Progenitor cell of endocrine pancreas (in vitro differentiated cells): ENCODE measurements at places on chromosomes 11 and 22.

DNA sequence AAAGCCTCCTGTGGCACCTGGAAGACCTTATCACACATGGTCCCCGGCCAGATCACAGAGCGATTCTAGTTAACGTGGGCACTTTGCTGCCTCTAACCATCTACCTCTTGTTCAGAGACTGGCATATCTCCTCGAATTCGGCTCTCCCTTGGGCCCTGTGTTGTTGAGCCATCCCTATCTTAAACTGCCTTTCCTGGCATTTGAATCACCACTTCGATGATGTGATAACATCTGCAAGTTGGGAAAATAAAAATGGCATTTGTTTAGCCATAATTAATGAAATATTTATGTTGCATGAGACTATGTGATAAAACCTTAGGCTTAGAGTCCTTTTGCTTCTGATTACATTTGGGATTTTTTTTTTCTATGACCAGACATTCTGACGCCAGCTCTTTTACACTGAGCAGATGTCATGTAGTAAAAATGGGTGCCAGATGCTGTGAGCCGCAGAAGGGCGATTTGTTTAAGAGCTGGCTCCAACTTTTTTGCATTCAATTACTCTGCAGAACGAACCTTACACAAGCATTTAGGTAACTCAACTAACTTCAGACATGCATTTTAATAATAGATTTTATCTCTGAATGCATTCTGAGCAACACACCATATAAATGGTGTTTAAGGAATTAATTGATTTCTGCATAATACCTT, 58.5 kb upstream of the PARVA start:
- DNase-seq, result no peak

DNA sequence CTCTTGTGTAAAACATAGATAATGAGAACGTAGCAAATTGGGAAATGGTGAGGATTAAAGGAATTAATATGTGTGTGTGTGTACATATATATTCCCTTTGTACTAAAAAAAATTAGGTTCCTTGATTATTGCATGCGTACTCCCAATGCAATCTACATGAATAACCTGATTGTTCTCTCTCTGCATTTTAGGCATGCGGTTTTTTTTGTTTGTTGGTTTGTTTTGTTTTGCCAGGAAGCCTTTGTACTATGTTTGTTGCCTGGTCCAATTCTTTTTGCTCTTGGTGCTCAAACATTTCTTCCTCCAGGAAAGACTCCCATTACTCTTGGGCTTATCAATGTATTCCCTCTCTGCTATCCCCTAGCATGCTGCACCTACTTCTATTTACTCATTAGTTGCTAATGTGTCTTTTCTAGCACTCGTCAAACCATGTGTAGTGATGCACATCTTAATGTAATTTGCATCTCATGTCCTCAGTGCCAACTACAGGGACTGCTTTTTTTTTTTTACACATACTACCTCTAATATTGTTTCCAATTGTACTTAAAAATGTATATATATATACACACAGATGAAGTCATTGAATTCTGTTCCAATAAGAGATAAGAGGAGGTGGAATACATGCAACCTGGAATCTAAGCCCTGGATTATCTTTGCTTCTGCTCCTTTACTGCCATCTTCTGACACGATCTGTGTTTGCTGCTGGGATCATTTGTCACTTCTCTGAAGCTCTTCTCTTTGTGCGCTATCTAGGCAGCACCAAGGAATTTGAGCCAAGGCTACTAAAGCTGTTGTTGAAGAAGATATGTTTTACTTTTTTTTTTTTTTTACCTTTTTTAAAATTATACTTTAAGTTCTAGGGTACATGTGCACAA, 197.2 kb upstream of the ANO3 start:
- DNase-seq, result no peak

GRCh38 chr11:2799881-2800654, 85.5 kb downstream of the CDKN1C start:
- DNase-seq, result peak; percentile 8

GRCh38 chr11:131867457-131868257, 497.2 kb downstream of the NTM start:
- peak; percentile 62 for DNase-seq

DNA sequence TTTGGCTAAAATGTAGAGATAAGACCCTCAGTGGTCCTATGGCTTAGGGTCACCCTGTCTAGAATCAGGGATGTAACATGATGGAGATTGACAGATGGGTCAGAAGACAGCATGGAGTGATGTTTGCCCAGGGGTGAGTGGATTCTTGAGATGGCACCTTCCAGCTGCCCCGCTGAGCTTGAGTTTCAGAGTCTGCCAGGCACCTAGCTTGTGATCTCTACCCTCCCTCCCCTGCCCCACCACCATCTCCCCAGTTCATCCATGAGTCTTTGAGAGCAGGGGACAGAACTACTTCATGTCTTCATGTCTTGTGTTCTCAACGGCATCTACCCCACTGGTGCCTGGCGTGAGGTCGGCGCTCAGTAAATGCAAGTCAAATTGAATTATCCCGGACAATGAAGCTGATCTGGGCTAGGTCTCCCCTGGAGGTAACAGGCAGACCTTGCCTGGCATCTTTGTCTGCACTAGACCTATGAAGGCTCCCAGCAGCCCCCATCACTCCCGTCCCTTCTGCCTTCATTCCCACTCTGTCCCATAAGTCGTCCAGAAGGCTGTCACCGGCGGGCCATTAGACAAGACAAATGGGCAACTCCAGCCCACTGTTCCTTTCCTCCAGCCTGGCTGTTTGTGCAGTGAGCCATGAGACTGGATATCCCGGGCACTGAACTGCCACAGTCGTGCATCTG, 239.2 kb upstream of the TBCEL start:
- DNase-seq, result no peak

GRCh38 chr11:132244846-132245245, 874.4 kb downstream of the NTM start:
- no peak for DNase-seq

GRCh38 chr11:118705111-118705741, 25.8 kb upstream of the TREH start:
- DNase-seq, result no peak

DNA sequence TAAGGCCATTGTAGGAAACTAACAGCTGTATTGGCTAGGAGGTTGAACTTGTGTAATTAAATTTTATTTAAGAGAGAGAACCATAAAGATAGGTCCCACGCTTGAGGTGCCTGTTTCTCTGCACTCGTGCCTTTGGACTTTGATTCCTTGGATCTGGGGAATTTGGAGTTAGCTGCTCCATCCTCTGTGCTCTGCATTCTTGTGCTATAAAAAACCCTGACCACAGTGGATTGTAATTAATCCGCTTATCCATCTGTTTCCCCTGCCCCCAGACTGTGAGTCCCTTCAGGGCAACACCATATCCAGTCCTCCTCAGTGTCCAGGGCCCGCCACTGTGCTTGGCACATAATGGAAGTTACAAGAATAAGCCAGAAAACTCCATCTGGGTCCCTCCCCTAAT, 169.8 kb downstream of the SPON1 start:
- no peak for DNase-seq

- no peak for DNase-seq
Measured at GRCh38 chr11:10019906-10020682, 273.9 kb downstream of the SBF2 start.

GRCh38 chr11:47976931-47977330, 3.4 kb upstream of the PTPRJ start:
- no peak for DNase-seq

DNA sequence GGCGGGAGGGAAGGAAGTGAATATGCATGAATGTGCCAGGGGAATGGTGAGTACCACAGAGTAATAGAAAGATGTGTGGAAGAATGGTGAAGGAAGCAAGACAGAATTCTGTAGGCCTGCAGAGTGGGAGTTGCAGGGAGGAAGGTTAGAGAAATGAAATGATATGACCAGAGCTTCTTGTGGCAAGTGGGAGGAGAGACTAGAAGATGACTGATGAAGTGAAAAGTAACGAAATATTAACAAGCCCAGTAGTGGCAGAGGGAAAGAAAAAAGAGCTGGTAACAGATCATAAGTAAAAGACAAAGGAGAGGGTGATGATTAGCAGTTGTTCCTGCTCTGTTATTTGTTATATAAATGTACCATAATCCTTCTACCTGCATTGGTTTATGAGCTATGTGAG, 1.0 kb upstream of the ALKBH8 start:
- no peak for DNase-seq

GRCh38 chr11:44130751-44131150, 35.3 kb downstream of the EXT2 start:
- DNase-seq, result no peak

DNA sequence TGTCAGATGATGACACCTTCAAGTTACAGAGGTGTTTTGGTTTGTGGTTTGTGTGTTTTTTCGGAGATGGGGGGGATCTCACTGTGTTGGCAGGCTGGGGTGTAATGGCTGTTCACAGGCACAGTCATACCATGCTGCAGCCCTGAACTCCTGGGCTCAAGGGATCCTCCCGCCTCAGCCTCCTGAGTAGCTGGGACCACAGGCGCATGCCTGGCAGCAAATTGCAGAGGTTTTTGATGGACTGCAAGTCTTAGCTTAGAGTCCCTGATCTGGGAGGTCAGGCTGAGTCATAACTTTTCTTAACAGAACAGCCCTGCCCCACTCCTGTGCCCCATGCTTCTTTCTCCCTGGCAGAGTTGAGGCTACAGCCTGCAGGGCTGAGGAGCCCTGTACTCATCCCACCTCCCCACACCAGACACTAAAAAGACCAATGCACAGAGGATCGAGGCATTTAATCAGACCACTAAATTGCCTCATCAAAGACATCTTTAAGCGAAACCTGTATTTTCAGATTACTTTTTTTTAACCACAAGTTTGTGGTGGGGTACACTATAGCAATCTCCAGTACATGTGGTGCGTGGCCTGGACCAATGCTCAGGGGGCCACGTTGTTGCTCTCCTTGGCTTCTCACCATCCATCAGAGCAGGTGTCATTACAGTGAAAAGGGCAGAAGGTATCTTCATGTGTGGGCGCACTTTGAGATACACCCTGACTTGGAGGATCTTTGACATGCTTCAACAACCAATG, 17.1 kb upstream of the ADORA2A start:
- DNase-seq, result no peak

DNA sequence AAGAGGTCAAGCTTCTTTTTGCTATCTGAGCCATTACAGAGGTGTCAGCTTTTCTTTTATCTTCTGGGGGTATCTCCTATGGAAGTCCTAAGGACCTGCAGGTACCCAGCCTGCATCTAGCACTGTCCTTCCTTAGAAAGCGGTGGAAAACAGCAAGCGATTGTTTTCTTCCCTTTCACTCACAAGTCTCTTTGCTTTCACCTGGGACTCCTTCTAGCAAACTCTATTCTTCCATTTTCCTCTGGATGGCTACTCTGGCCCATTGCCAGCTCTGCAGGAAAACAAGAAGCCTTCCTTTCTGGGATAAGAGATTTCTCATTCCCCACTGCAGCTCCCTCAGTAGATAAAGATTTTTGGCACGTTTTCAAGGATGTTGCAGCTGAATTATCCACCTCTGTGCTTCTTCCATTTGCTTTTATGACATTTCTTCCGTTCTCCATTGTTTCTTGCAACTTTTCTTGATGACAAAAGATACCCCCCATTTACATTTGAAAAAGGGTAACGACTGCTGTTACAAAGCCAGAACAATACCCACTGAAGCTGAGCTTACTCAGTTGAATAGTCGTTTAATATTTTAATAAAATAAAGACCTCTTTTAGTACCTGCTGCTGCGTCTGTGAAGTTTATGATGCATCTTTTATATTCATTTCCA, 40.2 kb upstream of the BDNF start:
- DNase-seq, result no peak

DNA sequence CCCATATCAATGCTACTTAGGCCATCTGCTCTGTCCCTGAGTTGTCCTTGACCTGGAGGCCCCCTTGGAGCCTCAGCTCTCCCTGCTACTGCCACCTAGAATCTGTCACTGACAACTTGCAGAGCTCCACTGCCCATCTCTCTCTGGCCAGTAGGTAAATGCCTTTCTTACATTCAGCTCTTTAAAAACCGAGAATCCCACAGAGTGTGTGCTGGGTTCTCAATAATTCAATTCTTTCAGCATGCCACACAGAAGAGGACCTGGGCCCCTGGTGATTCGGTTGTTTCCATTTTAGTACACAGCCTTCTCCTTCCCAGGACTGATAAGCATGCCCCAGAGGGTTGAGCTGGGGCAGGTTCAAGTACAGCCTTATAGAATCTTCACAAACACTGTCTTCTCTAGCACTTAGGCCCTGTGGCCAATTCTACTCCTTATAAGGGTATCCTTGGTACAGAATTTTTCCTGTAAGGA, 22.0 kb upstream of the IPO7 start:
- no peak for DNase-seq

DNA sequence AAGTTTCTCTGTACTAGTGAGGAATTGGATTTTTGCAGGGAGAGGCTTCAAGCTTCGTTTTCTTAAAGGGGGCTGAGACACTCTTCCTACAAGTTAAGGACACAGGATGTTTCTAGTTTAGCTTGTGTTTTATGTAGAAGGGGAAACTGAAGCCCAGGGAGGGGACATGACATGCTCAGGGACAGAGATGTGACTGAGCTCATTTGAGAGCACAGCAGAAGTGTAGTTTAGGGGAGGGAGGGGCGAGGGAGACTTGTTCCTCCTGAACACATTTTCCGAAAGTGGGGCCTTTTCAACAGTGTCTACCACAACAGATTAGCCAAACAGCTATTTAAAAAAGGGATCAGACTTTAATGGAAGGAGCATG, 148.1 kb downstream of the FBXO7 start:
- no peak for DNase-seq

DNA sequence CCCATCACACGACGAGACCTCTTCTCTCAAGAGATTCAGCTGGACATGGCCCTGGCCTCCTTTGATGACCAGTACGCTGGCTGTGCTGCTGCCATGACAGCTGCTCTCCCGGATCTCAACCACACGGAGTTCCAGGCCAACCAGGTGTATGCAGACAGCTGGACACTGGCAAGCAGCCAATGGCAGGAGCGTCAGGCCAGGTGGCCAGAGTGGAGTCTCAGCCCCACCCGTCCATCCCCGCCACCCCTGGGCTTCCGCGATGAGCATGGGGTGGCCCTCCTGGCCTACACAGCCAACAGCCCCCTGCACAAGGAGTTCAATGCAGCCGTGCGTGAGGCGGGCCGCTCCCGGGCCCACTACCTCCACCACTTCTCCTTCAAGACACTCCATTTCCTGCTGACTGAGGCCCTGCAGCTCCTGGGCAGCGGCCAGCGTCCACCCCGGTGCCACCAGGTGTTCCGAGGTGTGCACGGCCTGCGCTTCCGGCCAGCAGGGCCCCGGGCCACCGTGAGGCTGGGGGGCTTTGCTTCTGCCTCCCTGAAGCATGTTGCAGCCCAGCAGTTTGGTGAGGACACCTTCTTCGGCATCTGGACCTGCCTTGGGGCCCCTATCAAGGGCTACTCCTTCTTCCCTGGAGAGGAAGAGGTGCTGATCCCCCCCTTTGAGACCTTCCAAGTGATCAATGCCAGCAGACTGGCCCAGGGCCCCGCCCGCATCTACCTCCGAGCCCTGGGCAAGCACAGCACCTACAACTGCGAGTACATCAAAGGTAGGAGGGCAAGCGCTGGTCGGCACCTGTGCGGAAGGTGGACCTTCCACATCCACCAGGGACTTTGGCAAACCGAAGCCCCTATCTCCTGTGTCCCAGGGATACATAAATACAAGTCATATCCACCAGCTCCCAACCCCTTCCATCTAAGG, 11.3 kb downstream of the CHRNA10 start:
- DNase-seq, result no peak
